Activated naive CD4-positive, alpha-beta T cell (primary cell): ENCODE measurements at places on chromosomes 1 and 21.

- no peak for DNase-seq
Measured at GRCh38 chr1:153959454-153959853, 1.0 kb upstream of the CRTC2 start.

- DNase-seq, result no peak
Measured at GRCh38 chr21:34020005-34020847, 53.2 kb upstream of the MRPS6 start.

- DNase-seq, result no peak
Measured at GRCh38 chr1:7401814-7402547, 369.1 kb upstream of the VAMP3 start.

- DNase-seq, result no peak
Measured at GRCh38 chr1:10449751-10450150, at the start of gene CORT. Gene CORT (plus strand): TSS chr1:10450031. CDS start chr1:10450224, 193 bp downstream.

DNA sequence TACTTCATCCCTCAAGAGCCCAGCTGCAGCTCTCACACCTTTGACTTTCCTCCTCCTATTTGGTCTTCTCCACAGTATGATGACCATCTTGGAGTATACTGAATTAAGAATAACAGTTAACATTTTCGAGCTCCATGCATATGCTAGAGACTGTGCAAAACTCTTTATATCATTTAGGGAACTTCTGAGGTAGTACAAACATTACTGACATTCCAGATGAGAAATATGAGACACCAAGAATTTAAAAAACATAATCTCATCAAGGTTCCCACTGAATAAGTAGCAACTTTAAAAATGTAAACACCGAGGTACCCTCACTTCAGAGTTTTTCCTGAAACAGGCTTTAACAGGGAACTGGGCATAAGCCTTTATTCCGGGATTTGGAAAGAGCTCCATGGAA is 22.7 kb downstream of the FMO3 start:
- DNase-seq, result no peak

DNA sequence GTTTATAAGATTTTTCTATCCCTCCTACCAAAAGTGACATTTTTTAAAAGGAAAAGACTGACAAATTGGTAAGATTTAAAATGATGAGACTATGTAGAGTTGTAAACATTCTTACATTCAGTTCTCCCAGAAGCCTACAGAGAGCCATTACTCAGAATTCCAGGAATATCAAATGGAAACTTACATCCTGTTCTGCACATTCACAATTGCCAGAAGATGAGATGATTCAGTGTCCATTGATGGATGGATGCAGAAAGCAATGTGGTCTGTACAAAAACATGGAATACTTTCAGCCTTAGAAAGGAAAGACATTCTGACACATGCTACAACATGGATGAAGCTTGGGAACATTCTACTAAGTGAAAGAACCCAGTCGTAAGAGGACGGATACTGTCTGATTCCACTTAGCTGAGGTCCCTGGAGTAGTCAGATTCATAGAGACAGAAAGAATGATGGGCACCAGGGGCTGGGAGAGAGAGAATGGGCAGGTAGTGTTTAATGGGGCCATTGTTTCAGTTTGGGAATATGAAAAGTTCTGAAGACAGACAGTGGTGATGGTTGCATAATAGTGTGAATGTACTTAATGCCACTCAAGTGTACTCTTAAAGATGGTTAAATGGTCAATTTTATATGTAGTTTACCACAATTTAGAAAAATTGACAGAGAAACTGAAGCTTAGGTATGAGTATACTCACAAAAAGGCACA is 16.6 kb downstream of the MX1 start:
- no peak for DNase-seq

GRCh38 chr1:37720231-37721130 is 28.2 kb downstream of the CDCA8 start:
- DNase-seq, result no peak

GRCh38 chr1:160711602-160712311 is at the start of gene CD48:
Gene CD48 (minus strand): TSS chr1:160711822. CDS start chr1:160711763, 59 bp downstream.
- no peak for DNase-seq
